ENCODE measurements at places on chromosomes 6 and 20.

DNA sequence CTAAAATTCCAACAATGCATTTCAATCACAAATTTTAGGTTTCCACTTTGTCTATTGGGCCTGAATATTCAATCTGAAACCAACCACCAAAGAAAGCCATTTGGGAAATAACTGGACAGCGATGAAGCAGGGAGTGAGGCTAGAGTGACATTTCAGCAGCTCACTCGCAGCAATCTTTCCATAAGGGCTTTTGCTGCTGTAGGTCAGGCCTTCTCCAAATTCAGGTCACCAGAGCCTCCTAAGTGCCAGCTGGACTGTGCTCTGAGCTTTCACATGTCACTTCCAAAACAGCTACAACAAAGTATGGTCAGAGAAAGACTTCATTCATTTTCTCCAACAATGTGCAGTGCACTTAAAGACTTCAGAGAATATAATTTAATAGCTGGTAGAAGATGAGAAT, 194.8 kb downstream of the FRK start:
- DNase-seq: no peak

GRCh38 chr6:35275744-35276260, 16.3 kb downstream of the ZNF76 start:
- DNase-seq: no peak

DNA sequence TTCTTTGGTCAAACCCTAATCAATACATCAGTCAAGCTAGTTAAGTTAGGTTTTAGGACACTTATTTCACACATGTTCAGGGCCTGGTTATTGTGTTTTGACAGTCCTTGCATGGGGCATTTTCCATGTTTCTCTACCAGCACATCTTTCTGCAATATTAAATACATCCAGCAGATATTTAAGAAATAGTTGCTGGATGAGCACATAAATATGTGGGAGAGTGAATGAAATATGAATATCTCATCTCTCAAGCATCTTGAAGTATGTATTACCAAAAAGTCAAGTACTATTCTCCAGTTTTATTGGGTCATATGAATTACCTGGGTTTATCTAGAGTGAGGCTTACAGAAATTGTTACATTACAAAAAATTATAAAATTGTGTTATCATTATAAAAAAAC, 621.9 kb upstream of the GJE1 start:
- DNase-seq: no peak

GRCh38 chr20:36065427-36065998, 89.0 kb upstream of the EPB41L1 start:
- no peak for DNase-seq

DNA sequence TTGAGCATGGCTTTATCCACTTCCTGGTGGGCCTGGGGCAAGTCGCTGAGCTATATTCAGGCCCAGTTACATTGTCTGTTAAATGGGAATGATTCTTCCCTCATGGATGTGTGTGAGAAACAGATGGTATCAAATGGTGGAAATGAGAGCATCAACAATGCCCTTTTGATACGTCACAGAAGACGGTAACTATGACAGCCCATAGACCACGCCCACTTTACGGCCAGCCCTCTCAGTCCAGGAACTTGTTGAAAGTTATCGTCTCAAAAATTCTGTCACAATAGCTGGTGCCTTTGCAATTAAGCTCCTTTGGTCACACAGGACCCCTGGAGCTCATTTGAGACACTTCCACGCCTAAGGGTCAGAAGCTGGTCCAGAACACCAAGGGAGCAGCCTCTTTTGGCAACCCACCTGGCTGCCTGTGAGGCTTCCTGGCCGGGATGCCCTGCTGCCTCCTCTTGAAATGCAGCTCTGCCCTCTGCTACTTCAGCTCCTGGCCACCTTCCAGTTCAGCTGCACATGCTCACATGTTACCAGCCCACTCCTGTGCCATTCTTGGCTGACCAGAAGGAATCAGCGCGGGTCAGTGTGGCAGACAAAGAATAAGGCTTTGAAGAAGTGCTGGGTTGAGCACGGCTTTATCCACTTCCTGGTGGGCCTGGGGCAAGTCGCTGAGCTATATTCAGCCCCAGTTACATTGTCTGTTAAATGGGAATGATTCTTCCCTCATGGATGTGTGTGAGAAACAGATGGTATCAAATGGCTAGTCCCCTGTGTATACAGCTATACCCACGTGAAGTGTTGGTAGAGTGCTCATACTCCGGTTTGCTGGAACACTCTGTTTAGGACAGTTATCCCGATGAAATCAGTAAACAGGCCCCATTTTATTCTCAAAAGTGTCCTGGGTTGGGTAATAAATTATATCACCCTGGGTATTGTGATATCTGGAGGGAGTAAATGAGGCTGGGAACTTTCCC, 199.2 kb upstream of the SUPT3H start:
- DNase-seq: no peak

DNA sequence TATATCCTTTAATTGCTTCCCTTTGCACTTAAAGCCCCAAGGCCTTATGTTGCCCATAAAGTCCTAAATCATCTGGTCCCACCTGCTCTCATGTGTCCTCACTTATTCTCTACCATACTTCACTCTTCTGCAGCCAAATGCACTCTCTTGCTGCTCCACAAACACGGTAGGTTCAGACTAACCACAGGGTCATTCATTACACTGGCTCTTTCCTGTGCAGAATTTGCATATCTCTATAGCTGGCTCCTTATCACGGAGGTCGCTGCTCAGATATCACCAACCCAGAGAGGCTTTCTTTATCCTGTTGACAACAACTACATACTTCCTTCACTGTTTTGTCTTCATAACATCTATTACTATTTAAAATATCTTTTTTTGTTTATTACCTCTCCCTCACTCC, 86.8 kb downstream of the MOXD1 start:
- no peak for DNase-seq

- DNase-seq: no peak
Observed at GRCh38 chr6:112033791-112034615, 19.9 kb upstream of the CCN6 start.

- DNase-seq: no peak
Observed at GRCh38 chr6:161242779-161243693, 30.8 kb downstream of the AGPAT4 start.

DNA sequence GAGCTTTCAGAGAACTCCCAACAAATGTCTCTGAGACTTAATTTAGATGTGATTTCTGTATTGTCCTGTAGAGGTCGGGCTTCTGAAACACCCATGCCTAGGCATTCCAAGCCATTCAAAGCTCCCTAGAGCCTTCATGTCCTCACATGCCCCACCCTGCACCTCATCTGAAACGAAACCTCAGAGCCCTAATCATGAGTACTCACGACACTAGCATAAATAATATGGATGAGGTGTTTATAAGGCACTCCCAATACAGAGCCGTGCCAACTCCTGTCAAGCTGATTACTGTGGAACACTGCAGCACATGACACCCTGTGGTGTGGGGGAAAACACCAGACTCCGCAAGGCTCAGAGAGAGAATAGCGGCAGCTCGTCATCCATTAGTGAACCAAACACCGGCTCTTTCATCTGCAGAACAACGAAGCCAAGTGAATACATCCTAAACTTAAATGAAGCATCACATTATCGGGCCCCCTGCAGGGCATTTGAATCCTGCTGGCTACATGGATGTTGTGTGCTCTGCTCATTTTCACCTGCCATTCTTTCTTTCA, 83.8 kb downstream of the FNDC1 start:
- DNase-seq: peak; percentile 35

DNA sequence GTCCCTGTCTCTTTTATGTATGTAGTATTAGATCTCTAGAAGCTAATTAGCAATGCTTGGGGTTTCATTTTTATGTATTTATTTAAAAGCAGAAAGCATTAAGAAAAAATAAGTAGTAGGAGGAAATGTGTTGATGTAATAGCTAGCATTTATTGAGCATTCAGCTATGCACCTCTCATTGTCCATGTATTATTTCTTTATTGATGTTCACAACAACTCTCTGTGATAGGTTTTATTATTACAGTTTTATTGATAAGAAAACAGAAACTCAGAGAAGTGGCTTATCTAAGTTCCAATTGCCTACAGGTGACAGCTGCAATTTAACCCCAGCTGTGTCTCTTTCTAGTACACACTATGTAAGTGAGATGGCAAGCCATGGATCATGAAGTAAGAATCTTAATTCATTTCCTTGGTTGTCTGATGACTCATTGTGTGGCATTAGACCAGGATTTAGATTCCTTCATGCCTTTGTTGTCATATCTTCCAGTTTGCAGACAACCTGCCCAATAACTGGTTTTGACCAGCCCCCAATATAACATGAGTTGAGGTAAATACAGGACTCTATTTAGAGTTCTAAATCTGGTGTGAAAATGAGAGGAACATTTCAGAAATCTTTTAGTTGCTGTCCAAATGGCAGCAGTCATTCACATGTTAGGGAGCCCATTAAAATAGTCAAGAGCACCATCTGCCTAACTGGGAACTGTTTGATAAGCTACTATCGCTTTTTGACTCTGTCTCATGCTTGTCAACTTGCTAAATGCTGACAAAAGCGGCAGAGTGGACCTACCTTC, 170.8 kb upstream of the PHACTR1 start:
- DNase-seq: no peak

GRCh38 chr6:30497714-30498113, 8.4 kb downstream of the HLA-E start:
- no peak for DNase-seq

DNA sequence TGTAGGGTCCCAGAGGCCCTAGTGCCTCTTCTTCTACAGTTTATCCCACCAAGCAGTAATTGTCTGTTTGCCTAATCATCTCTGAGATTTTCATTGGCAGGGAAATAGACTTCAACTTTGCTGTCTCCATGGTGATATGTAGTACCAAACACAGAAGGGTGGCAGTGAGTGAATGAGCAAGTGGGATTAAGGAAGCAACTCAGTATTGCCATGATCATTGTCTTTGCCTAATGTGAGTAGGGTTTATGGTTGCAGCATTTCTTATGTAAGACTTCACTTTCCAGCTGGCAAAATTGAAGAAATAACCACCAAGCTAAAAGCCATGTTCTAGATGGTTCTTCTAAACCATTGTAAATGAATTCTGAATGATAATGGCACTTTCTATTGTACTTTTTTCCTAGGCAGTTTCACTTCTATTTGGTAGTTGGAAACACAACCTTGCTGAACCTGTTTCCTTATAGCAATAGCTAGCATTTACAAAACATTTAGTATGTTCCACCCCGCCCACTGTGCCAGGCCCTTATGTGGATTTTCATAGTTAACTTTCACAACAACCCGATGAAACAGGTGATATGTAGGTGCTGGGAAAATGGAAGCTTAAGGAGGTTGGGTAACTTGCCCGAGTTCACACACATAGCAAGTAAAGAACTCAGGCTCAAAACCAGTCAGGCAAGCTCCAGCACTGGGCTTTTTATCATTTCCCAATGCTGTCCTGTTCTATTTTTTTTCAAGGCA, 32.0 kb downstream of the ZC2HC1B start:
- no peak for DNase-seq

- DNase-seq: no peak
Observed at GRCh38 chr6:34917626-34918285, 28.7 kb downstream of the ANKS1A start.

- DNase-seq: no peak
Observed at GRCh38 chr6:73240730-73241129, 15.4 kb upstream of the KHDC1L start.

DNA sequence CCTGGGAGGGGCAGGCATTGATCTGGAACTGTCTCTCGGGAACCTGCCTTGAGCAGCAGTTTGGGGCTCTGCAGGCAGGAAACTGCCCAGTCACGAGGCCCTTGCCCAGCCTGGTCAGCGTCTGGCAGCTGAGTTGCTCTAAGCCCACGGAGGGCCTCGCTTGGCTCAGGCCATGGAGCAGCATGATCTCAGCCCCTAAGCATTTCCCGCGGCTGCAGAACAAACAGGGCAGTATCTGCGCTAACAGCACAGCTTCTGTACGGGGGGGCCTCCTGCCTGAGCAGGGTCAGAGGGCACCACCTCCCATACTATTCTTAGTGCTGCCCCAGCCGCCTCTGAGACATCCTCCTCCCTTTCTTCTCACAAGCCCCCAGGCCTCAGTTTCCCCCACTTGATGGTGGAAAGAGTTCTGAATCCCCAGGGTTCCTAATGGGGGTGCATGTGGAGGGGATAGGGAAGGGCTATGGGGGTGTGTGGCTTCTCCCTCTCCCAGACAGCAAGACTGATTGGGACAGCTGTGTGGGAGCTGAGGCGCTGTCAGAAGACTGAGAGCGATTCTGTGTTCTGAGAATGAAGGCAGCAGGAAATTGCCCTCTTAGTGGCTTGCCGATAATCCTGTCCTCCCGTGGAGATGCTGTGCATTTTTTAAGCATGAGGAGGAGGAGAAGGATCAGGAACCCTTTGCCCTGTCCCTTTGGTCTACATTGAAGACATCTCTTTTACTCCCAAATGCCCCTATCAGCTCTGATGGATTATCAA, 46.4 kb downstream of the MOCS1 start:
- no peak for DNase-seq

GRCh38 chr6:14193524-14193923, 76.0 kb downstream of the CD83 start:
- no peak for DNase-seq

- no peak for DNase-seq
Observed at GRCh38 chr6:19835605-19836004, 1.6 kb upstream of the ID4 start.

DNA sequence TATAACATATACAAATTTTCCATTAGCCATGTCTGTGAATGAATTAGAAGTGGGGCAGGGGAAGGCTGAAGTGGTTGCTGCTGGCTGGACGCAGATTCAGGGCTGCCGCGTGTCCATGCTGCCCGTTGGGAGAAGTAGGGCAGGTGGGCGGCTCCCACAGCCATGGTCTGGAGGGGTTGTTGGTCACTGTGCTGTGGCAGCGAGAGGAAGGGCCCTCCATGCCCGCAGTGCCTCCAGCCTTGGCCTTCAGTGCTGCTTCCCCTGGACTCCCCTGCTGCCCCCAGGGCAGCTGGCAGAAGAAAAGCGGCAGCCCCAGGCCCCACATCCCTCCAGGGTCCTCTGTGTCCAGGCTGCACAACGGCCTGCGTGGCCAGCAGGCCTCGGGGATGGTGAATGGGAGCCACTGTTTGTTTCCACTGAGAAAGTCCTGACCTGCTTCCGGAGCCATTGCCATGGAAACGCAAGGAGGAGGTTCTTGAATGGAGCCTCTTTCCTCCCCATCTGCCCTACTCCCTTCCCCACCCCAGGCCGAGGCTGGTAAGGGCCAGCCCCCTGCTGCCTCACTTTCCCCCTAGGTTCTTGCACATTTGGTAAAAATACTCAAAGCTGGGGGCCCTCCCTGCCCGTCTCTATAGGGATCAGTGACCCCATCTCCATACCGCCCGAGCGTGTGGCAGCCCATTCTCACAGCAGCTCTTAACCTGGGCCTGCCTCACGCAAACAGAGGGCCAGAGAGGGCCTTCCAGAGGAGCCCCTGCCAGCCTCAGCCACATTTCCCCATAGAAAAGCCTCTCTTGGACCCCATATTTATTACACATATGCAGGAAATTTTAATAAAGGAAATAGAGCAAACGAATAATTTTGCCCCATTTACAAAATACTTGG, 113.3 kb downstream of the SASH1 start:
- no peak for DNase-seq

DNA sequence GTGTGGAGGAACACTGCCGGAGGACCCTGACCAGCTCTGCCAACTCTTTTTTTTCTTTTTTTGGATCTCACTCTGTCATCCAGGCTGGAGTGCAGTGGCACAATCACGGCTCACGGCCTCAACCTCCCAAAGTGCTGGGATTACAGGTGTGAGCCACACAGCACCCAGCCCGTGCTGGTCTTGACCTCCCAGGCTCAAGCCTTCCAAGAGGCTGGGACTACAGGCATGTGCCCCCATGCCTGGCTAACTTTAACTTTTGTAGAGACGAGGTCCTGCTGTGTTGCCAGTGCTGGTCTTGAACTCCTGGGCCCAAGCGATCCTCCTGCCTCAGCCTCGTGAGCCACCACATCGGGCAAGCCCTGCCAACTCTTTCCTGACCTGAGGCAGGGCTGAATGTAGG, 11.2 kb downstream of the GCNT2 start:
- DNase-seq: no peak

- no peak for DNase-seq
Observed at GRCh38 chr6:119142637-119143036, 64.2 kb upstream of the FAM184A start.

Measured in NCI-H1436 treated with DMSO at 0.1 percent for 48 hours (cell line).